ENCODE measurements at places on chromosomes 6 and 20.

DNA sequence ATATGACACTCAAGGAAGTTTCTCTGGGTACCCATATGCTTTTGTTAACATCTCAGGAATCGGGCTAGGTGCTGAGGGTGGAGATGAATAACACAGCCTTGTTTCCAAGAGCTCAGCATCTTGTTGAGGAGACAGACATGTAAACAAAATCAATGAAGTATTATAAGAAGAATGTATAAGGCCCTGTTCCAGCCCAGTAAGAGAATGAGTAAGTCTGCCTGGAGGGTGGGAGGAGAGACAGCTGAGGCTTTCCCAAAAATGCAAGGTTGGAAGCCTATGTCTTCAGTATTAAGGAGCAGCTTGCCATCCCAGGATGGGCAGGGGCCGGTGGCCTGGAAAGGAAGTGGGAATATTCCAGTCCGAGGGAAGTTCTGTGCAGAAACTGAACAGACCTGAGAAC, 615.3 kb upstream of the BTBD3 start:
- DNase-seq, result no peak

DNA sequence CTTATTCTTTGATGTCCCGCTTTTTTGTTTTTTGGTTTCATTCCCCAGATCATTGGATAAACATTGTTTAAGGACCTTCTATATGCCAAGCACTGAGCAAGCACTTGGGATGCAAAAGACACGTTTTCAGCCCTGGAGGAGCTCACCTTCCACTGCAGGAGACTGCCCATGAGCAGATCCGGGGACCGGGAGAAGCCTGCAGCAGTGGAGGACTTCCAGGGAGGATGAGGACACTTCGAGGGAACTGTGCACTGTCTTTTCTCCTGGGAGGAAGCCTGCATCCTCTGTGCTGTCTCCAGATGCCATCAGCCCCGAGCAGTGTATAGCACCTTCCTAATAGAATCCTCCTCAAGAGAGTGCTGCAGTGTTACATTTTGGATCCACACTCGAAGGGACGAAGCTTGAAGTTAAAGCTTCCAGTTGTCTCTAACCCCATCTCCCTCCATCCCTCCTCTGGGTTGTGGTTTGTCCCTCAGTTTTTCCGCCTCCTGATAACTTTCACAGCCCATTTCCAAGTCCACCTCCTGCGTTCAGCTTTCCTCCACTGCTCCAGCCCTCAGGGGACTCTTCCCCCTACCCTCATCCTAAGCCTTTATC, 5.8 kb upstream of the KCNG1 start:
- DNase-seq, result no peak

GRCh38 chr6:132812255-132812732, 2.1 kb upstream of the RPS12 start:
- DNase-seq, result no peak

DNA sequence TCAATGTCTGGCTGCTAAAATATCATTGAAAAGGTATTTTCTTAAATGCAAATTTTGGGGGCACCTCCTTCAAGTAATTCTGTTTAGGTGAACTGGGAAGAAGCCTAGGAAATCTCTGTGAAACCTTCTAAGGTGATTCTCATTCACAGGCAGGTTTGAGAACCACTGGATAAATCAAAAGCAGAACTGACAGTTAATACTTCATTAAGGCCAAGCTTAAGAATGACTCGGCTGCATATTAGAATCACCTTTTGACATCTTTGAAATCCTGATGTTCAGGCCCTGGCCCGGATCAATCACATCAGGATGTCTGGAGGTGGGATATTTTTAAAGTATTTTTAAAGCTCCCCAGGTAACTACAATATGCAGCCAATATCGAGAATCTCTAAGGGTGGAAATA, 50.6 kb downstream of the FKBP1C start:
- no peak for DNase-seq

GRCh38 chr20:50133474-50134217, 19.9 kb downstream of the PEDS1 start:
- DNase-seq, result no peak

- no peak for DNase-seq
These were observed 399.2 kb downstream of the EPM2A start for GRCh38 chr6:145336119-145336518.

DNA sequence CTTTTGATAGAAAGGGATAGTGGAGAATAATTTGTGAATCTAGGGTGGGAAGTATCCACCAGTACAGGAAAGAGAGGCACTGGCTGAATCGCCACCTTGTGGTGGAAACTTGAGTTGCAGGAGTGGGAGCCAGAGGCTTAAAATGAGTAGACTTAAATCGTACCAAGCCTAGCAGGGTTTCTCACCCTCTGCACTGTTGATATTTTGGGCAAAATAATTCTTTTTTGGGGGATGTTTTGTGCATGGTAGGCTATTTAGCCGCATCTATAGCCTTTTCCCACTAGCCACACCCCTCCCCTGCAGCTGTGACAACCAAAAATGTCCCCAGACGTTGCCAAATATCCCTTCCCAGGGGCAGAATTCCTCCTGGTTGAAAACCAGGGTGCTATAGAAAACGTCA, 119.1 kb downstream of the DHX35 start:
- DNase-seq, result peak; percentile 77

- DNase-seq, result peak; percentile 72
These were observed 38.9 kb downstream of the SNRNP48 start for GRCh38 chr6:7628909-7629308.

GRCh38 chr20:32034581-32035425, 17.2 kb upstream of the HCK start:
- DNase-seq, result no peak

DNA sequence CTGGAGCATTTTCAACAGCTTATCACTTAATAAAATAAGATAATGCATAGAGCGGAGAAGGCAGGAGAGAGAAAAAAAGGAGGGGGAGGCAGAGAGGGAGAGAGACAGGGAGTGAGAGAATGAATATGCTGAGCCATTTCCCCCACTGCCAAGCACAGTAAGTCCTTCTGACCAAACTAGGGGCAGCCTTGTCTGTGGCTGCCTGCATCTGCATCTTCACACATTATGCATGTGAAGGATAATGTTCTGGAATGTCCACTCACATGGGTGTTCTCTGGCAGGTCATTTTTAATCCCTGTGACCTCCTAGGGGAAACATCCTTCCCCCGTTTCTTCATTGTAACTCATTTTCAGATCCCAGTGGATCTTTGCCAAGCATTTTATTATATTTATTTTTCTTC, 269.3 kb downstream of the FOXA2 start:
- DNase-seq, result no peak

DNA sequence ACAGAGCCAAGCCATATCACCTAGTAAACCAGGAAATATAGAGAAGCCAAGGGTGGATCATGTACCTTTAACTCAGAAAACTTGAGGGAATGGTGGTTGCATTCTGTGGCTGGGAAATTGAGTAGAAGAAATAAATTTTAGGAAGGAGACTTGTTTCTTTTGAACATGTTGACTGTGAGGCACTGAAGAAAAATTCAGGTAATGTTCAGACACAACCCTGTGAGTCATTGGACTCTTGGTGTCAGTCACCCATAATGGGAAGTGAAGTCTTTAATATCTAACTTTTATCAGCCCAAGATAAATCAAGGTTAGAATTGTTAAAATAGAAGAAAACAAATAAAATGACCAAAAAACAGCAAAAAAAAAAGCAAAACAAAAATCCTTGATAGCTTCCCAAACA, 98.8 kb upstream of the GRIK2 start:
- DNase-seq, result no peak

GRCh38 chr6:19478992-19479391, 358.2 kb upstream of the ID4 start:
- no peak for DNase-seq

- no peak for DNase-seq
These were observed 15.4 kb downstream of the PNISR start for GRCh38 chr6:99409672-99410071.

GRCh38 chr20:16675001-16675564, 54.7 kb upstream of the SNRPB2 start:
- no peak for DNase-seq

GRCh38 chr6:84062519-84063154, 29.1 kb downstream of the MRAP2 start:
- no peak for DNase-seq

DNA sequence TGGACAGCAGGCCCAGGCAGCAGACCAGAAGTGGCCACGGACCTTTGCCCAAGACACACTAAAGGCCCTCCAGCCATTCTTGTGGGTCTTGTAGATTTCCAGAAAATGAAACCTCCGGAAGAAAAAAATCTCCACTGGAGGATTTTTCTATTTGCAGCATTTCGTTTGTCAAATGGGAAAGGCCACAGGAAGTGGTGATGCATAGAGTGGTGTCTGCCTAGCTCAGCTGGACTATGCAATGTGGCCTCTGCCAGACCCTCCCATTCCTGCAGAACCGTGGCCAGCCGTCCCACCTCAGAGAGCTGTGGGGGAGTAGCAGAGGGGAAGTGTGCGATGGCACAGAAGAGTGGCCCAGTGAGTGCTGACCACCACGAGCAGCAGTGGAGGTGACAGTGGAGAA, 24.0 kb upstream of the INSM1 start:
- DNase-seq, result no peak

GRCh38 chr20:50720582-50720981, 10.8 kb upstream of the PARD6B start:
- no peak for DNase-seq

- DNase-seq, result no peak
These were observed 52.8 kb downstream of the TPD52L1 start for GRCh38 chr6:125206389-125206788.

DNA sequence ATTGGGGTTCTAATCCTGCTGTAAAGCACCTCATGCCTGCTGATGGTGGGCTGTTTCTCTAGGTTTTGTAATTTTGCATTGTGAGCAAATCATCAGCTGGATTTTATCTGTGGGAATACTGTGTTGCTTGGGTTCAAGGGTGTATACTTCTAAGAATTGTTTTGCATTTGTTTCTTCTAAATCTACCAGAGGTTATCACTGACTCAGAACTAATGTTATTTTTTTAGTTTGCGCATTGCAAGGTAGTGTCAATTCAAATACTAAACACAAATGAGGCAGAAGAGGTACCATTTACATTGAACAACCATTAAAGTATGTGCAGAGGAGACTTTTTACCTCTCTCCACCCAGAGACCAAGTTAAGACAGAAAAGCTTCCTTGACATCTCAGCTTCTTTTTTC, 60.0 kb downstream of the CEP162 start:
- DNase-seq, result no peak

DNA sequence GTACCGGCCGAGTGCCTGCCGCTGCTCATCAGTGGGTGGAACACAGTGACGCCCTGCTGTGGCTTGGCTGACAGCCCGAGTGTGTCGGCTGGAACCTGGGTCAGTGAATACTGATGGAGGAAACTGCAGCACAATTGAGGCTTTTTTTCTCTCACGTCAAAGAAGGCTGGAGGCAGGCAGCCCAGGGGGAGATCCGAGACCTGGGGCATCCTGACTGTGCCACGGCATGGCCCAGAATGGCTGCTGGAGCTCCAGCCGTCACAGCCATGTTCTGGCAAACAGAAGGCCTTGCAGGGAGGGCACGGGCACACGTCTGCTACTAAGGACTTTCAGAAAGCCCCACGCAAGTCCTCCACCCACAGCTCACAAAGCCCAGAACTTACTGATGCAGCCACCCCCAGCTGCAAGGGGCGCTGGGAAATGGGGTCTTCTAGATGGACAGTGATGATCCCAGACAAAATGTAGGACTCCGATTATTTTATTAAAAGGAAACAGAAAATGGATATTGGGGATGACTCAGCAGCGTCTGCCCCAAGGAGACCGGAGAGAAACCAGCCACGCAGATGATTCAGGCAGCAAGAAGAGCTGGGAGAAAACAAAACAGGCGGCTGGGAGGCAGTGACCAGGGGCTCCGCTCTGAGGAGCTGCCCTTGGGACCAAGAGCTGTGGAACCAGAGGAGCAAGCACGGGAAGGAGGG, 140.0 kb downstream of the TAF4 start:
- no peak for DNase-seq

DNA sequence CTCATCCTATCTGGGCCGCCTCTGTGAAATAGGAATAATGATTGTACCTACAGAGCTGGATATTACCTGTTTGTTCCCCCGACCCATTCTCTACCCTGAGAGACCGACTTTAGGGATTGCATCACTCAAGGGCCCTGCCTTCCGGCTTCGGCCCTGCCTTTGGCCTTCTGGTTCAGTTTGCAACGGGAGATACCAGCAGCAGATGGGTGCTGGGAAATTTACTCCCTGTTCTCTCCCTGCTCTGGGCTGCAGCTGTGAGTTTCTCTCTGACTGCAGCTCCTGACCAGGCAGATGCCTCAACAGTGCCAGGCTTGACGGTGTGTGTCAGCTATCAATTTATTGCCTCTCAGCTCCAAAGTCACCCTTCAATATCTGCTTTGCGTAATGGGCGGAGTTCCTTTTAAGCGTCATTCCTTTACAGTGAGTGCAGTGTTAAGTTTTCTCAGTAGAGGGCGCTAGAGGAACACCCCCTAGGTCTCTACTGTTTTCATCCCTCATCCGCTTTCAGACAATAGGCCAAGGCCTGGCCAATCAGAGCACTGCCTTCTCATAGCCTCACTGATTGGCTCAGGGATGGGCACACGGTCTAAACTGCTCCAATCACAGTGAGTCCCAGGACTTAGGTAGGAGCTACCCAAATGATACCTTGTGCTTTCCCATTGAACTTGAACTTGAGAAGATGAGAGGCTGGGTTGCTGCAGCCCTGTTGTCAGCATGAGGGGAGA, 30.0 kb downstream of the KCNG1 start:
- no peak for DNase-seq

DNA sequence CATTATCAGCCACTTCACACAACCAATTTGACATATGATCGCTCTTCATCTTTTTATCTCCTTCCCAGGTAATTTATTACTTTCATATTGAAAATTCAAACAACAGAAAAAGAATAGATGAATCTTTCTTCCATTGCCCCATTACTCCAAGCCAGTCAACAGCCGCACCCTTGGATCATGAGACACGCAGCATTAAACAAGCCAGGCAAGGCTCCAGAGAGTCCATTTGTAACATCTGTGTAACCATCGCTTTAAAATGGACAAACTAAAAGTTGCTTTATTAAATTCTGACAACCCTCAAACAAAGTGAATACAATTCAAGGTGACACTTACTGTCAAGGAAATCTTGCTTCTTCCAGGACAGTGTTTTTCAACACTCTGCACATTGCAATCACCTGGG, 200.3 kb downstream of the EPM2A start:
- DNase-seq, result no peak

GRCh38 chr6:139017227-139017626, 11.3 kb upstream of the ABRACL start:
- no peak for DNase-seq

GRCh38 chr6:116764629-116764960, 924 bp downstream of the FAM162B start:
- no peak for DNase-seq

- no peak for DNase-seq
These were observed 3.5 kb upstream of the PRIM2 start for GRCh38 chr6:57313711-57314471.

DNA sequence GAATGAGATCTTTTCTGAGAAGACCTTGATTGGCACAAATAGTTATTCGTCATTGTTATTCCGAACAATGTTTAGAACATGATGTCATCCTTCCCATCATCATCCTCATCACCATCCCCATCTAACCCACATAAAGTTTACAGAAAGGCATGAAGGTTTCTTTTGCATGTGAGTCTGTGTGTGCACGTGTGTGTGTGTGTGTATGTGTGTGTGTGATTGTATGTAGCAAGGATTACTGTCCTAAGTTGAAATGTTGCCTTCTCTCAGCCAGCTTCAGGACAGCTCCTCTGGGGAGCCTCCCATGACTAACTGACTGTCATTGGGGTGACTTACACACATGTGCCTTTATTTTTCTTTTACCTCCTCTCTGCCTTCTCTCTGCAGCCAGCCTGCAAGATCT, 113.5 kb downstream of the SLC22A3 start:
- DNase-seq, result no peak

- no peak for DNase-seq
These were observed 10.5 kb downstream of the ZNFX1 start for GRCh38 chr20:49267327-49267726.

- DNase-seq, result no peak
These were observed 20.6 kb downstream of the EPHA7 start for GRCh38 chr6:93398723-93399122.
